ENCODE measurements at places on chromosomes 16 and 17.

DNA sequence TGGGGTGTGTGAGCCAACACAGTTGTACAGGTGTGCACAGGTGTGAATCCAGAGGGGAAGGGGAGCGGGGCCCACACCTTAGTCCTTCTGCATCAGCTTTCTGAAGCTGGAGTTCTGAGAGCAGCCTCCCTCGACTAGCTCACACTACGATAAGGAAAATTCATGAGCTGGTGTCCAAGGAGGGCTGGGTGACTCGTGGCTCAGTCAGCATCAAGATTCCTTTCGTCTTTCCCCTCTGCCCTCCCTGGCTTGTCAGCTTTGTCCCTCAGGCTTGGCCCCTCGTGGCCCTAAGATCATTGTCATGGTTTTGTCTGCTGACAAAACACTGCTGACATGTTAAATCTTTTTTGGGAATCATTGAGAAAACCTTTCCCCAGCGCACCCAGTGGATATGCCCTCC is 47.5 kb downstream of the OR1D5 start:
- DNase-seq, result no peak

DNA sequence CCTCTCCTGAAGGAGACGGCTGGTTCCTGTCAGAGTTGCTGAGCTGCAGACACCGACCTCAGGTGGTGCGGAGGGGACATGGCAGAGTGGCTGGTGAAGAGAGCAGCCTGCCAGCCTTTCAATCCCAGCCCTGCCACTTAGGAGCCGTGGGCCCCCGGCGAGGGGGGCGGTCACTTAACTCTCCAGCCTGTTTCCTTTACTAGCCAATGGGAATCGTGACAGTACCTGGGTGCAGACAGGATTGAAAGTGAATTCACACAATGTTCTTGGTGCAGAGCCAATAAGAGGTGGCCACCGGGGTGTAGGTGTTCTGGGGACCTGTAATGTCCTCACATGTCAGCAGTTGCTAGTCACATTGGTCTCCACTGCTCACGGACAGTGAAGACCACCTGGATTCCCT is 13.5 kb downstream of the ACE start:
- DNase-seq, result no peak

- no peak for DNase-seq
Measured at GRCh38 chr17:17626151-17626805, 34.8 kb upstream of the PEMT start.

DNA sequence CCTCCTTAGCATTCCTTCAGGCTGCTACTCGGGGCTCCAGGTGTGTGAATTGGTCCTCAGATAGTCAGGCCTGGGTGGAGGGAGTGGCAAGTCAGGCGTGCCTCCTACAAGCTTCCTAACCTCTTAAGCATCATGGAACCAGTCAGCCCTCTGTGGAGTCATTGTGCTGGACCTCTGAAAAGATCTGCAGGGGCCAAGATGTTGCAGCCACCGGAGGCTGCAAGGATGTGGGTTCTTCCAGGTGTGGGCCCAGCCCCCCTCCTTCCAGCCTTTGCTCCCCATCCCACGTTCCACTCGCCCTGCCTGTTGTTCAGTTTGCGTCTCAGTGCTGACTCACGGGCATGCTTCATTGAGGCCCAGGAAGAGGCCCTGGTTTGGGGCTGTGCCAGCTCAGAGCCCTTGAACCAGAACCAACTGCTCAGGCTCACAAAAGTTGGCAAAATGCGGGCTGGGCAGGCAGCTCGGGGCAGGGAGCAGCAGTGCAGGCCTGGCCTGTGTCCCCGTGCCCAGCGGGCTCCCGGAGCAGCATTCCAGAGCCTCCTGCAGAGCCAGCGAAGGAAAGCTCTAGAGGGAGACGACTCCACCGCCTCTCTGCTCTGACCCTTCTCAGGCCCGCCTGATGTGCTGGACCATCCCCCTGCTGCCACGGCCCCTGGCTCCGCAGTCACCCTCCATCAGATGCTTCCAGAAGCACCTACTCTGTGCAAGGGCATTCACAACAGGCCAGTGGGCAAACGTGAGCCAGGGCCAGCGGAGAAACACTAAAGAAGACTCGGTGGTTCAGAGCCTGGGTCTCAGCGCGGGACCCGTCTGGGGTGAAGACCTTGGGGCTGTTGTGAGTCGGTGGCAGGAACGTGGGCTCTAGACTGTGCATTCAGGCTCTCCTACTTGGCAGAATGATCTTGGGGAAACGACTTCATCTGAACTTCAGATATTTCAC is 7.5 kb downstream of the LDHD start:
- DNase-seq, result peak; percentile 82

DNA sequence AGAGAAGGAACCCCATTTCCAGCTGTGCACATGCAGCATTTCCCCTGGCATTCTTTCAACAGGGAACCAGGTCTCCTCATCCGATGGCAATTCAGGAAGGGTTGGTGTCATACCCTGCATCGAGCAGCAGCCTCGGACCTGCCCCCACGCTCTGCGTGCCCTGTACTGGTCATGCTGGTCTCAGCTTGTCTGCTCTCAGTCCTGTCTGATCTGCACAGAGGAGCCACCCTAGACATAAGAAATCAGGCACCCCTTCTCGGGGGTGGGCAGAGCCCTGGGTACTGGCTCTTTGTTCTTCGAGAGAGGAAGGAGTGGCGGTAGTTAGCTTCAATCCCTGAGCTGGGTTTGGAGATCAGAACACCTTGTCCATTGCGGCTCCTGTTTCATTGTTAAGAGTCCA is 162.0 kb upstream of the RPH3AL start:
- no peak for DNase-seq

- DNase-seq, result no peak
Measured at GRCh38 chr17:55926276-55926990, 175.6 kb downstream of the PCTP start.

All from stimulated activated CD8-positive, alpha-beta memory T cell treated with anti-CD3 and anti-CD28 coated beads, Interleukin-7, amount 100 ng/mL, for 48 hours (primary cell).